ENCODE measurements at places on chromosomes 11 and 22.
A peak's percentile ranks its signal among the peaks of the same experiment; 100 is the strongest.

DNA sequence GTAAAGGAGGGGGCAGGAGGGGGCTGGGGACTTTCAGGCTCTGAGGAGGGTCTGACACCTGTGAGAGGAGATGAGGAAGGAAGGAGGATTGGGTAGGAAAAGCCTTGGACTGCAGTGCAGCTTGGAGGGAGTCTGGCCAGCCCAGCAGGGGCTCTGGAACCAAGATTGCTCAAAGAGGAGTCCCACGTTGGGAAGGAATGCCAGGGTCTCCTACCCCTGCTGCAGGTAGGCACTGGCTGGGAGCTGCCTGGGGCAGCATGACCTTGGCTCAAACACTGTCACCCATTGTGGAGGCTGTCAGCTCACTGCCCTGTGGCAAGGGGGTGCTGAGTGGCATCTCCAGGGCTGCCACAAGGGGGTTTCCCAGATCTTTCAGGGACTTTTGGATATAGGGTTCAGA lies 94.5 kb downstream of the RPS6KA4 start:
- no peak for DNase-seq

DNA sequence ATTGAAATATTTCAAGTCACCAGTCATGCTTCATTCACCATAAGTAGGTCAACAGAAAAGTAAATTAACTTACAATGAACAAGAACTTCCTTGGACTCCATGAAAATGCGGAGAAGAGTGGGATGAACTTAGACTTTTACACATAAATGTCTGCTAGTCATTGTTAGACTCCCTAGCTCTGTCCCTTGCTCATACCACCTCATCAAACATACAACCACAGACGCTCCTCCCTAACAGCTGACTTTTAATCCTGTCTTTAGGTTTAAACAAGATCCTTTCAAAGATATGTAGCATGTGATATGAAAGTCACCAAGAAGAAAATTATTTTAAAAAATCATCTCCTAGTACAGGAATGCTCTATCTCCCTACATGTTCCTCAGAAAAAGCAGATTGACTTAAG lies 248.1 kb downstream of the DLG2 start:
- no peak for DNase-seq

GRCh38 chr11:95065336-95065735 lies 1.4 kb upstream of the SRSF8 start:
- DNase-seq: no peak

DNA sequence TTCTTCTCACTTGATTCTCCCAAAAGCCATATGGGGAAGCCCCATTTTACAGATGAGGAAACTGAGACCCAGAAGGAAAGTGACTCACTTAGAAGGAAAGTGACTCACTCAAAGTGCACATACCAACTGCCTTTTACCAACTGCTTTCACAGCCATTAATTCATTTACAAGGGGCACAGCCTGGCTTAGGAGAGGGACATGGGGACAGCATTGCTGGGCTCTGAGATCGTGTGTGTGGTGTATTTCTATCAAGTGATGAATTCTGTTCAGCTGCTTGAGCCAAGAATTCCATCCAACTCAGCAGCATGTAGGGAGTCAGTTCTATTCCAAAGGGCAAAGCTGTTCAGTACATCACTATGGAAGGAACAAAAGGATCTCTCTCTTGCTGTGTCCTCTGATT lies 23.5 kb upstream of the PAK1 start:
- no peak for DNase-seq

DNA sequence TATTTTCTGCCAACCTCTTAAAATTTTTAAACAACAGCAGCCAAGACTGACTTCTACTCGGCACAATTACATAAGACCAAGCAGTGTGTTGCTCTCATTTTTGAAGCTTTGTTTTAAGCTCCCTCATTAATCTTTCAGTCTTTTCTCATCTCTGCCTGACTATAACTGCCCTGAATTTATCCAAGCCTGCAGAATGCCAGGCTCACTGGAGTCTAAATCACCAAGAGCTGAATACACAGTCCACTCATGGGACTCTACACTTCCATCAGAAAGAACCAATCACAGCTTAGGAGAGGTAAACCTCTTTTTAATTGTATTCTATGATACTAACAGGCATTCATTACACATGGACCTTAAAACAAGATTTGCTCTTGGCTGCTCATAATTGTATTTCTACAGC lies 178.7 kb downstream of the CADM1 start:
- DNase-seq: no peak

DNA sequence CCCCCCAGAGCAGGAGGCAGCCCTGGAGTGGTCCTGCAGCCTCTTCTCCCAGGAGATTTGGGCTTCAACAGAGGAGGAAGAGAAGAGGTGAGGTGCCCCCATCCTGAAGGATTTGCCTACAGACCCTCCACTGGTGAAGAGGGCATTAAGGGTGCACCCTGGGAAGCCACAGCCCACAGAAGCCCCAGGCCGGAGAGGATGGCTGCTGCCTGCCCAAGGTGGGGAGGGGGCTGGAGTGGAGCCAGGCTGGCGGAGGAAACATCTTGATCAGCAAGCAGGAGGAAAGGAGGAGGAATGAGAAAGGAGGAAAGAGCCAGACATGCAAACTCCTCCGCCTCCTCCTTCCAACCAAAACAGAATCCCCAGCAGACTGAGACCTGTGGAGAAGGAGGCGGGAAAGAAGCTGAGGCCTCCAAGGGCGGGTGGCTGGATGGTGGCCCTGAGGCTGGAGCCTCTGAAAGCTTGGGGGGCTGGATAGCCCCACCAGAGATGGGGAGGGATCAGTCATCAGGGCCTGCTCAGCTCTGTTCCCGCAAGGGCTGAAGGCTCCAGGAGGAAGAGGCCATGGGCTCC lies 31.3 kb downstream of the ARRB1 start:
- DNase-seq: no peak

DNA sequence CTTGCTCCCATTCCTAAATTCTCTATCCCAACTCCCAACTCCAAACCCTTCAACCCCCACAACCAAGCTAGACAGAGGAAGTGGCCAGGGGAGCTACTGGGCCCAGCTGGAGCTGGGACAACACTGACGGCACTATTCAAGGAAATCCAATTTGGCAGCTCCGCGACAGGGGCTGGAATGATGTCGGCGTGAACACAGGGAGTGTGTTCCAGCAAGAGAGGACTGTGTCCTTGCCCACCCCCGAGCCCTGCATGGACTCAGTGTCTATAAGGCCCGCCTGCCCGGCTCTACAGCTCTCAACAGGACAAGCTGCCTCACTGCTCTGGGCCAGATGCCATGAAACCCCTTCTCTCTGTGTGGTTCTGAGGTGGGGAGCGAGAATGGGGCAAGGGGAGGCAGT lies 11.3 kb downstream of the PCSK7 start:
- DNase-seq: no peak

DNA sequence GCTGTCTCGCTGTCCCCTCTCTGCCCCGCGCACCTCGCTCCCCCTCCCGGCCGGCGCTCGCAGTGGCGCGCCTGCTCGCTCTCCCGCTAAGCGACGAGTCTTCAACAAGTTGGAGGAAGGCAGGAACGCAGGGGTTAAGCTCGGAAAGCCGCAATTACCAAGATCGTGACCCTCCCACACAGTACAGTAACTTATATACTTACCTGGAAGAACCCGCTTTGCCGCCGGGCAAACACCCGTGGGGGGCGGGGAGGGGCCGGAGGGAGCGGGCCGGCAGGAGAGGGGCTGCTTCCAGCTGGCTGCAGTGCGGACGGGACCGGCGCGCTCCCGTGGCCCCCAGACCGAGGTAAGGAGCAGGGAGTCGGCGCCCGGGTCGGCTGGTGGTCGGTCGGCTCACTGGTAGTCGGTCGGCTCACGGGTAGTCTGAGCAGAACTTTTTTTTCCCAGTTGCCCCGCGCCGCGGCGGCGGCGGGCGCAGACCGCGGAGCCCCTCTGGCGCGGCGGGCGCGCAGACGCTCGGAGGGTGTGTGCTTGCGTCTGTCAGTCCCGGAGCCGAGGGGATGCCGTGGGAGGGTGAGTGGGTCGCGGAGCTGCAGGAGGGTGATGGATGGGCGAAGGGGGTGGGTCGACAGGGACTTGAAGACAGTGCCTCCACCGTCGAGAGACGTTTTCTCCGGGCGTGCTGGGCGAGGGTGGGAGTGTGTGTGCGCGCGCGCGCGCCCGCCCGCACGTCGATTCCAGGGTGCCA lies 101.2 kb upstream of the HSD17B12 start:
- peak; percentile 73 for DNase-seq

DNA sequence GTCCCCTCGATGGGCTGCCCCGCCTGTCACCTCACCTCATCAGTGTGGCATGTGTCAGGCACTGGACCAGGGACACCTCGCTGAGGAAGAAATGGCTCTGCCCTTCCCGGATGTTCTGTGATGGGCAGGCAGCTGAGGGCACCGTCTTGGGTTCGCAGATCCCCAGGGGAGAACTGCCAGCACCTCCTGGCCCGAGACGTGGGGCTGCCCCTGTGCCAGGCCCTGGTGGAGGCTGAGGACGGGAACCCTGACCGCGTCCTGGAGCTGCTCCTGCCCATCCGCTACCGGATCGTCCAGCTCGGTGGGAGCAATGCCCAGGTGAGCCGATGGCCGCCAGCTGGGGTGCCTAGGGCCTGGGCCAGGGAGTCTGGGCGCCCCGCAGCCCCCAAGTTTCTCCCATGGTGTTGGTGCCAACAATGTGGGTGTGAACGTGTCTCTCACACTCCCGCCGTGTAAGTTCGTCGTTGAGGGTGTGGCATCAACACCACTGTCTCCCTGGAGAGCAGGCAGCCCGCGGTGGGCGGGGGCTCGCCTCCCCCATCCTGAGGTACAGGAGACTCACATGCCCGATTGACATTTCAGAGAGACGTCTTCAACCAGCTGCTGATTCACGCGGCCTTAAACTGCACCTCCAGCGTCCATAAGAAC lies 7.3 kb upstream of the GTSE1 start:
- no peak for DNase-seq

GRCh38 chr11:1302041-1302460 lies 7.4 kb downstream of the TOLLIP start:
- no peak for DNase-seq

GRCh38 chr11:637593-638521 lies 788 bp downstream of the DRD4 start:
- DNase-seq: no peak

DNA sequence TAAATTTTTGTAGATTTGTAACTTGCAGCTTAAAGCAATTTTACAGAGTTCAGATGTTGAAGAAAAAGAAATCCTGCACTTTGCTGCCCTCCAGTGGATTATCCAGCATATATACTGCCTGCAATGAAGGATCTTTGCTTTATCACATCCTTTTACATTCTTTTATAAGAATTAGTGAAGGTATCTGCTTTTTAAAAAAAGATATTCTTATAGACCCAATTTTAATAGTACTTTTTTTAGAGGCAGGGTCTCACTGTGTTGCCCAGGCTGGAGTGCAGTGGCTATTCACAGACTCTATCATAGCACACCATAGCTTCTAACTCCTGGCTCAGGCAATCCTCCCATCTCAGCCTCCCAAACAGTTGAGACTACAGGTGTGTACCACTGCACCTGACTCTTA lies 60.7 kb downstream of the TTC17 start:
- DNase-seq: peak; percentile 40

- DNase-seq: no peak
Measured at GRCh38 chr22:36036167-36036624, 7.6 kb upstream of the RBFOX2 start.

DNA sequence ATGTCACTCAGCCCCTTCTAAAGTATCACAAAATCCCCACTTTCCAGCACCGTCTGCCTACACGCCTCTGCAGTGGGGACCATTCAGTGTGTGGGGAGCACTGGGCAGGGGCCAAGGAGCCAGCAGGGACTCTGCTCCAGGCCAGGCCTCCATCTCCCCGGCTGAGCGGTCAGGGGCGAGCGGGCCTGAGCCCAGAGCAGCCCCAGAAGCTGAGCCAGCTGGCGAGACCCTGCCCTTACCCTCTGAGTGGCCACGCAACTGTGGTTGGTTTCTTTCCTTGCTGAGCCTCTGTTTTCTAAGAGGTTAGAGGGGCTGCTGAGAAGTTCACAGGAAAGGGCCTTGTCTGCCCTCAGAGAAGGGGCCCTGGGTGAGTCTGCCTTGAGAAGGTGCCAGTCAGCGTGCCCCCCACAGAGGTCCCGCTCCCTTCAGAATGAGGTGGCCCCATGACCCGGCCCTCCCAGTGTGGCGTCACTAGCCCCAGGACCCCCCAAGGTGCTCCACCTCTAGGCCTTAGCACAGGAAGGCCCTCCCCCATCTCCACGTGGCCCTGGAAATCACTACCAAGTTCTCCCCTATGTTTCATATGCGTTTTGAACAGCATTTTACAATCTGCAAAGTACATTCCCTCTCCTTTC lies 46.9 kb downstream of the WNT11 start:
- DNase-seq: no peak
